Hematopoietic multipotent progenitor cell treated with erythropoietin and hydrocortisone succinate and interleukin-3 and kit ligand, for 8 days (in vitro differentiated cells): ENCODE measurements at places on chromosomes 16 and 17.

DNA sequence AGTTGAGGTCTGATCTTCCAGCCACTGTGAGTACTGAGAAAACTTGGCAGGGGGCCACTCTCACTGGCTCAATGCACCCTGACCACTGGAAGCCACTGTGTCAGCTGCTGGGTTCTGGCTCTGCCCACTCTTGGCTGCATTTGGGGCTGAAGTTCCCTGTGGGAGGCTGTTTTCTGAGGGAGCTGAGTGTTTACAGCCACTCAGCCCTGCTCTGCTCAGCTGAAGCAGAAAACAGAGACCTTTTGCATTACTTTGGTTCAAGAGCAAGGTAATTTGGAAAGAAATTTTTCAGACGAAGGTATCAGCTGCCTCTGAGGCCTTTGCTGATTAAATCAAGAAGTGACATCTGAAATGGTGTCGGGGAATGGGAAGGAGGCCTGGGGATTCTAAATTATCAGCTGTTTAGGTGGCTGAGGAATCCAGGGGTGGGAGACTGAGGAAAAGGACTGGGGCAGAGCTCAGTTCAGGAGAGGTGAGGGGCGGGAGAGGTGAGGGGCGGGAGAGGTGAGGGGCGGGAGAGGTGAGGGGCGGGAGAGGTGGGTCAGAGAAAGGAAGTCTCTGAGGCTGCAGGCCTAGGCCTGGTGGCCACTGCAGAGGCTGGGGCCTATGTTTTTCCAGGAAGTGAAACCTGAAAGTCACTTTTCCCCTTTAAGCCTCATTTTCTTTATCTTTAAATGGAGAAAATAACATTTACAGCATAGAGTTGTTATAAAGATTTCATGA is at the start of gene ACSM5:
Gene ACSM5 (plus strand): TSS at position 137 of the 723 bp plus-strand sequence. CDS start 1,951 bp downstream, outside the sequence.
- no peak for DNase-seq

- peak; percentile 60 for DNase-seq
These were observed 10.5 kb upstream of the ALDOA start for GRCh38 chr16:30054959-30055553.

DNA sequence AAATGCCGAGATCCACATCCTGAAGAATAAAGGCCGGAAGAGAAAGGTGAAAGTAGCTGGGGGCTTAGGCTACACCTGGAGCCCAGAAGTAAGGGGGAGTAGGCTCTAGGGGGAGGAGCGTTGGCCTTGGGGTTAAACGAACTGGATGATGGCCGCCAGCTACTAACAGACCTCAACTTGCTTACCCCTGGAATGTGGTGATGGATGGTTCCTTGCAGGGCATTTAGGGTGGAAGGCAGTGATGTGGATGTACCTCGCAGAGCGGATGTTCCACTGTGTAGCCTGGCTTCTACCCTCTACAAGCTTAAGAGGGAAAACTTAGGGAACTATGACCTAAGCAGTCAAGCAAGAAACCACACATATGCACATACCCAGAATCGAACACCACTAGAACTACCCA is 2.3 kb upstream of the MAZ start:
- DNase-seq: no peak

DNA sequence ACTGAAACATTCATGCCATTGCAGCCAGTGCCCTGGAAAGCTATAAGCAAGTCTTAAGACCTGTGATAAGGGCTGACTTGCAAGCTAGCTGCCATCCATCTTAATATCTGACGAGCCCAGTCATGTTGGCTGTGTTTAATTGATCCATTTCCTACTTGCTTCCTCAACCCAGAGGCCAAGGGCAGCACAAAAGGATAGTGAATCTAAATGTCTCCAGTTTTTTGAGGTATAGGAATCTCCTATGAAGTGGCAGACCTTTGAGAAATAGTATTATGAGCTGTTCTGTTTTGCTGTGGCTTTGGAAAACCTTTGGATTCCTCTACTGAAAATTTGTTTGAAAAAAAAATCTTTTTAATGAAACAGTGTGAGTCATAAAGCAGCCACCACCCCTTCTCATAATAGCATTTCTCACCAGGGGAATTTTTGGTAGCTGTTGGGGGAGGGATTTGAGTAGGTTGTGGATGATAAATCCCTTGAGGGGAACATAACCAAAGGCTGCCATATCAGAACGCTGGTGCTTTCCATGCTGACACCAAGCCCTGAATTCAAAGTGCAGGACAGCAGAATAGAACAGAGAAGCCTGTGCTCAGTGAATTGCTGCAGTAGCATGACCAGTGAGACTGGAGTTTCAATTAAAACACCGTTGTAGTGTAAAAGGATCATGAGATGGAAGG is 12.9 kb downstream of the ZNRF1 start:
- peak; percentile 74 for DNase-seq

- no peak for DNase-seq
These were observed 90.4 kb downstream of the RBFOX3 start for GRCh38 chr17:79520167-79521165.

DNA sequence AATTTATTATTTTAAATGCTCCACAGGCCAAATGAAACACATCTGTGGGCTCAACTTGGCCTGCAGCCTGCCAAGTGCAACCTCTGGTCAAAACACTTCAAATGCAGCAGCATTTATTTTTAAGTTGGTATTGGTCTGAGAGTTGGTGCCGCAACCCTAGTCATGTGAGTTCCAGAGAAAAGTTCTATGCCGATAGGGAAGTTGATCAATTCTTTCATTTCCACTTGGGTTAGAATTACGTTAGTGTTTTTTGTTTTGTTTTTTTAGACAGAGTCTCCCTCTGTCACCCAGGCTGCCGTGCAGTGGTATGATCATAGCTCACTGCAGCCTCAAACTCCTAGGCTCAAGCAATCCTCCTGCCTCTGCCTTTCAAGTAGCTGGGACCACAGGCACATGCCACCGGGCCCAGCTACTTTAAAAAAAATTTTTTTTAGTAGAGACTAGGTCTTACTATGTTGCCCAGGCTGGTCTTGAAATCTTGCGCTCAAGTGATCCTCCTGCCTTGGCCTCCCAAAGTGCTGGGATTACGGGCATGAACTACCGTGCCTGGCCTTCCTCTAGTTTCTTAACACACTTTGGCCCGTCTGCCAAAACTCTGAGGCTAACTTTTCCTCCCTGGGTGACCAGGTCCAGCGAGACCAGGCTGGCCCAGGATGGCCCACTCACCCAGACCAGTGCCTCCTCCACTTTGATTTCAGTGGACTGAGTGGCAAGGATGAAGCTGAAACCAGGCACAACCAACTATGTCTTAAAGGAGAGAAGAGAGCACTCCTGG is 221.1 kb downstream of the MRTFB start:
- DNase-seq: no peak
